CD4-positive, alpha-beta T cell (primary cell): ENCODE measurements at places on chromosomes 11 and 22.

DNA sequence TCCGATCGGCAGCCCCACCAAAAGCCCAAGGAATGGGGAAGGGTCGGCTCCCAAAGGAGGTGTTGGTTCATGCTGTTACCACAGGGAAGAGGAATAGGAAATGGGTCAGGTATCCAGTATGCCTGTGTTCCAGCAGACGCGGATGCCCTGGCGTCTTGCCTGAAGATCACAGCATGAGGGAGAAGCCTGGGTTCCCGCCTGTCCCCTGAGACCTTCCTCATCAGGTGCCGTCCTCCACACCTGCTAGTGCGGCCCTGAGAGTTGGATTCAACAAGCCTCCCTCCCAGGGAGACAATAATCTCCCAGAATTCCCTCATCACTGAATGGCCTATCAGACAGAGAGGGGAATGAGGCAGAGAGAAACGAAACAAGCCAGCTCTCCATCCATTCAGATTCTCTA is 92.2 kb downstream of the SPATA19 start:
- no peak for DNase-seq

DNA sequence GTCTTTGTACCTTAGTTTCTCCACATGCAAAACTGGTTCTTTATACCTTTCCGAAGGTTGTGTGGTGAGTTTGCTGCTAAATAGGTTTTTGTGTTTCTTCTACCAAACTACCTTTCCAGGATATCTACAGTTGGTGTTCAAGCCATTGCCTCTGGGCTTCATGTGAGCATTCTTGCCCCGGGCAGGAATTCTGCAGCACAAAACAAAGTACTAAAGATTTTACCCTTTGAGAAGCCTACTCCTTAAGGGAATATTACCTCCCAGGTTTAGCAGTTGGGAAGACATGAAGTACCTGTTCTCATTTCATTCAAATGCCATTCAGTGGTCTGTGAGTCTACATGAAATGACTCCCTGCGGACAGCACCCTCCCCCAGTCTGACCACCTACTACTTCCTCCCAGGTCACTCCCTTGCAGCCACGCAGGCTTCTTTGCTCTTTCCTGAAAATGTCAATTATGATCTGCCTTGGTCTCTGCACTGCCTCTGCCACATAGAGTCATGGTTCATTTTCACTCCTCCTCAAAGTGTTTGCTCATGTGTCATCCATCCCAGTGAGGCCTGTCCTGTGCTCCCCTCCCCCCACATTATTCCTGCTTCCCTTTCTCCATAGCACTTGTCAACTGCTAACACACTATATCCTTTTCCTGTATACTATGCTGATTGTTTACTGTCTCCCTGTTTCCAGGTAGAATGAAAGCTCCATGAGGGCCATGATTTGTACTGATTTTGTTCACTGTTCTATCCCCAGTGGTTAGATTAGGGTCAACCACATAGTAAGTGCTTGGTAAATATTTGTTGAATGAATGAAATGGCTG is 36.9 kb downstream of the PACS1 start:
- DNase-seq, result no peak

- DNase-seq, result no peak
Measured at GRCh38 chr11:102119997-102120396, 9.8 kb downstream of the YAP1 start.

DNA sequence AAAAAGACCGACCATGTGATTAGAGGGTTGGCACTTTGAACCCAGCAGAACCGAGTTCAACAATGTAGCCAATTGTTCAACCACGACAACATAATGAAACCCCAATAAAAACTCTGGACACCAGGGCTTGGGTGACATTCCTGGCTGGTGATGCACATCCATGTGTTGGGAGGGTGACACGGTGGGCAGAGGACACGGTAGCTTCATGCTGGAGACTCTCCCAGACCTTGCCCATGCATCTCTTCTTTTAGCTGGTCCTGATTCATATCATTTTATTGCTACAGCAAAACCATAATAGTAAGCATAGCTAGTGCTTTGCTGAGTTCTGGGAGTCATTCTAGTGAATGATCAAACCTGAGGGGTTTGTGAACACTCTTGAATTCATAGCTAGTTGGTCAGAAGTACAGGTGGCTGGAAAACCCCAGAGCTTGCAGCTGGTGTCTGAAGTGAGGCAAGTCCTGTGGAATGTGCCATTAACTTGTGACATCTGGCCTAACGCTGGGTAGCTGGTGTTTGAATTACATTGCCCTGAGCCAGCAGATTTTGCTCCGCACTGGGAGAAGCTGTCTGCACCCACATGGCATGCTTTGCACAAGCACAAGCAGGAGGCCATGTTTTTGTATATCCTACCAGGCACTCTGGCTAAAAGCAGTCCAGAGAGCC is 14.0 kb downstream of the RPUSD4 start:
- no peak for DNase-seq

DNA sequence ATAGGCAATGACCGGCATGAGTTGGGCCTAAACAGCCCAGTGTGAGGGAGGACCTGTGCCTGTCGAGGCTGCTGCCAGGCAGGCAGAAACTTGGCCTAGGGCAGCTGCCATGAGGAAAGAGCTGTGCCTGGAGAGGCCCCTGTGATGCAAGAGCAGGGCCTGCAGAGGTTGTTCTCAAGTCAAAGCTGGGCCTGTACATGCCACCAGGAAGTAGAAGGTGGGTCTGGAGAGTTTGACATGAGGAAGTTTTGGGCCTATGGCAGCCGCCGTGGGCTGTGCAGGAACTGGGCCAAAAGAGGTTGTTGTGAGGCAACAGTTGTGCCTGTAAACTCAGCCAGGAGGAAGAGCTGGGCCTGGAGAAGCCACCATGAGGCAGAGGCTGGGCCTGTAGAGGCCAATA is 43.2 kb downstream of the OR4C45 start:
- DNase-seq, result no peak

GRCh38 chr22:39360242-39360641 is 10.5 kb downstream of the SYNGR1 start:
- DNase-seq, result no peak

GRCh38 chr11:35862666-35863065 is 81.2 kb upstream of the LDLRAD3 start:
- no peak for DNase-seq

- no peak for DNase-seq
Measured at GRCh38 chr11:66219846-66220565, 48.4 kb upstream of the RAB1B start.

- DNase-seq, result no peak
Measured at GRCh38 chr11:82794490-82794889, 60.8 kb upstream of the FAM181B start.

- no peak for DNase-seq
Measured at GRCh38 chr11:1853376-1854131, 670 bp downstream of the LSP1 start.

GRCh38 chr22:44645083-44645482 is 56.9 kb upstream of the PRR5 start:
- no peak for DNase-seq

GRCh38 chr11:791658-792534 is 2.0 kb upstream of the CEND1 start:
- no peak for DNase-seq

DNA sequence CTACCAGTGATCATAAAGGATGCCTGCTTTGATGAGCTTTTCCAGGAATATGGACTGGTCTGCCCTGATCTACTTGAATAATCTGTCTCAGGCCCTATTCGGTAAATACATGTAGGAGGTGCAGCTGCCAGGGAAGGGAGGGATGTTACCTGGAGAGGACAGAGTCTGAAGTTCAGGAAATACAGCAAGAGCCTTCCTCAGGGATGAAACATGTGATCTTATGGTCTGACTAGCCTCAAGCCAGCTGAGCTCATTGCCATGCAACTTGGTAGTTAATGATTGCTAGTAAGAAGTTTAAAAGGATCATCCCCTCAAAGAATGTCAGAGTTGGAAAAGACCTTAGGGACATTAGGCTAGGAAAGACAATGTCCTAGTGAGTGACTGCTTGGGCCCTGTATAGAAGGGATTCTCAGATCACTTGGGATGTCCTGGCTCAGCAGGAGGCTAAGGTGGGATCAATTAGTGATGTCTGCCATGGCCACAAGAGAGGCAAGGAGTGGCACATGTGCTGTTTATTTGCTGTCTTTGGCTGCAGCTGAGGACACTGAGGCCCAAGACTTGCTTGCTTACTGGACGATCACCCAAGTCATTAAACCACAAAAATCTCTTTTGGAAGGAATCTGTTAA is 18.5 kb downstream of the PTPRJ start:
- no peak for DNase-seq

DNA sequence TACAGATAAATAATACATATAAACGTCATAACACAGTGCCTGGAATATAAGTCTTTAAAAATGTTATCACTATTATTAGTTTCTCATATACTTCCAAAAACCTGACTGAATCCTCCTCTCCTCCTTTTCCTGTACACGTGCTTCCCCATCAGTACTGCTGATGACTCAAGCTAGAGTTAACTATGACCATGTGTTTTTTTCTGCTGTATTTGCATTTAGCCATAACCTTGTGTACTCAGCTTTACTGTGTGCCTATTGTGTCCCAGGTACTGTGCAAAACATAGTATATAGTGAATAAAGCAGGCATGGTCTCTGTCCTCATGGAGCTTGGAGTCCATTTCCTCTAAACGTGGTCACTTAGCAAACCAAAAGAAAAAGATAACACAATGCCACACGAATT is 56.5 kb upstream of the ARHGAP32 start:
- no peak for DNase-seq

- DNase-seq, result no peak
Measured at GRCh38 chr22:31019191-31019930, 50.3 kb downstream of the TUG1 start.

DNA sequence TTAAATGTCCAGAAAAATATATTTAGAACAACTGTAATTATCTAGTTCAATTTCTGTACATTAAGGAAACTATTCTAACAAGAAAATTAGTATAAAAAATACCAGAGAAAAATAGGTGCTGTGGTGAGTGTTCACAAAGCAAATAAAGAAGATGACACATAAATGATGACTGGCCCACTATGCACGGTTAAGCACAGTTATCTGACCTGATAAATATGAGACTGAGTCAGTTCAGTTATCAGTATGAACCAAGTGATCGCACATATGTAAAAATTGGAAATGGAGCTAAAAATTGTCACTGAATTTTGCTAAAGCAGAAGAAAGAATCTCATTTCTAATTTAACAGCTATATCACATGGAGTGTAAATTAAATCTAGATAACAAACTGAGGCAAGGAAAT is 18.8 kb upstream of the MAML2 start:
- DNase-seq, result no peak

GRCh38 chr22:22785316-22786065 is 102.1 kb upstream of the IGLL5 start:
- DNase-seq, result no peak
